ENCODE measurements at places on chromosomes 7 and 10.

GRCh38 chr10:103333934-103334520 is 16.9 kb downstream of the PCGF6 start:
- DNase-seq: no peak

- DNase-seq: peak; percentile 70
Measured at GRCh38 chr10:119301397-119301796, 94.0 kb downstream of the GRK5 start.

GRCh38 chr7:27138985-27139333 is 4.5 kb downstream of the HOXA5 start:
- DNase-seq: no peak

GRCh38 chr10:70265032-70265689 is 18.6 kb downstream of the NPFFR1 start:
- no peak for DNase-seq

- DNase-seq: peak; percentile 63
Measured at GRCh38 chr10:62815381-62816075, 638 bp downstream of the EGR2 start.

- DNase-seq: no peak
Measured at GRCh38 chr7:70807650-70808049, 324.3 kb upstream of the GALNT17 start.

DNA sequence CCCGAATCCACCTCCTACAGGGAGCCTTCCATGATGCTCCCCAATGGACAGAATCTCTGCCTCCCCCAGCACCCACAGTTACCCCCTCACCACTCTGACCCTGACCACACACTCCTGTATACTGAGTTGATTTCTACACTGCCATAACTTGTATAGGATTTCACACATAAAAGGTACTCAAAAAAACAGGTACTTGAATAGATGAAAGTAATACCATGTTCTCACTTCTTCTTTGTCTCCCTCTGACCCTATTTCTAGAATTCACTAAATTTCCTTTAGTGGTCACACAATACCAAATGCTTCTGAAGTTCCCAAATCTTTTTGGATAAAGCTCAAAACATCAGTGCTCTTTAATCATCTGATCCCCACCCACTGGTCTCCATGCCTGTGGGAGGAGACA is 45.4 kb downstream of the HSPA12A start:
- DNase-seq: no peak

GRCh38 chr10:62049624-62050345 is 148.3 kb downstream of the ARID5B start:
- DNase-seq: no peak

- DNase-seq: no peak
Measured at GRCh38 chr10:123377883-123378282, 223.7 kb downstream of the BUB3 start.

GRCh38 chr7:14836571-14837189 is 65.9 kb downstream of the DGKB start:
- no peak for DNase-seq

All from activated T-cell treated with anti-CD3 and anti-CD28 coated beads, Interleukin-2, amount 50 U/mL, for 1 hour (primary cell).